ENCODE measurements at places on chromosomes 7 and 10. TPM values are rescaled to one million over a fixed set of nuclear protein-coding genes. Genes with fewer than 3 reads are reported as not detected.

ZNF117 gene
- 3.4 TPM for total RNA-seq

PAX4 gene
- not detected for total RNA-seq

ENTPD1 gene
- 0.74 TPM for total RNA-seq

RP9 gene
- total RNA-seq, result 9.9 TPM

HILPDA gene
- total RNA-seq, result 46.7 TPM

TYW1B gene
- total RNA-seq, result 1.3 TPM

RPA3 gene
- total RNA-seq, result 21.9 TPM

SPDYE16 gene
- not detected for total RNA-seq

TMEM229A gene
- total RNA-seq, result not detected

UTF1 gene
- not detected for total RNA-seq

ZP3 gene
- total RNA-seq, result 2.1 TPM

ARMH3 gene
- 8.1 TPM for total RNA-seq

RBP4 gene
- not detected for total RNA-seq

HTR5A gene
- total RNA-seq, result not detected

TMEM225B gene
- total RNA-seq, result 1.1 TPM

GPR15LG gene
- total RNA-seq, result not detected

ECHDC3 gene
- total RNA-seq, result 4.4 TPM

CALHM1 gene
- not detected for total RNA-seq

GNG11 gene
- total RNA-seq, result 40.3 TPM

GJD4 gene
- total RNA-seq, result not detected

GBX1 gene
- total RNA-seq, result not detected

SEC61G gene
- 259 TPM for total RNA-seq

HOXA2 gene
- 0.18 TPM for total RNA-seq

ZFAND4 gene
- 4.4 TPM for total RNA-seq

DMBT1 gene
- under 0.01 TPM for total RNA-seq

CAV2 gene
- 47.8 TPM for total RNA-seq

OPN1SW gene
- total RNA-seq, result not detected

ASB4 gene
- total RNA-seq, result under 0.01 TPM

LIPM gene
- total RNA-seq, result not detected

MSMB gene
- total RNA-seq, result not detected

NODAL gene
- not detected for total RNA-seq

RHEB gene
- total RNA-seq, result 47.6 TPM

PRTFDC1 gene
- 23.3 TPM for total RNA-seq

PIK3CG gene
- total RNA-seq, result 0.09 TPM

METTL27 gene
- total RNA-seq, result 2.3 TPM

CD36 gene
- total RNA-seq, result 24.7 TPM

SOSTDC1 gene
- total RNA-seq, result not detected

PDK4 gene
- 16.2 TPM for total RNA-seq

GALNT11 gene
- total RNA-seq, result 32.6 TPM
